ENCODE measurements at places on chromosomes 4 and X.

- no peak for DNase-seq
These were observed 2062.4 kb downstream of the ARAP2 start for GRCh38 chr4:34181891-34182290.

GRCh38 chr4:92128676-92129075 is 175.1 kb upstream of the GRID2 start:
- DNase-seq, result no peak

DNA sequence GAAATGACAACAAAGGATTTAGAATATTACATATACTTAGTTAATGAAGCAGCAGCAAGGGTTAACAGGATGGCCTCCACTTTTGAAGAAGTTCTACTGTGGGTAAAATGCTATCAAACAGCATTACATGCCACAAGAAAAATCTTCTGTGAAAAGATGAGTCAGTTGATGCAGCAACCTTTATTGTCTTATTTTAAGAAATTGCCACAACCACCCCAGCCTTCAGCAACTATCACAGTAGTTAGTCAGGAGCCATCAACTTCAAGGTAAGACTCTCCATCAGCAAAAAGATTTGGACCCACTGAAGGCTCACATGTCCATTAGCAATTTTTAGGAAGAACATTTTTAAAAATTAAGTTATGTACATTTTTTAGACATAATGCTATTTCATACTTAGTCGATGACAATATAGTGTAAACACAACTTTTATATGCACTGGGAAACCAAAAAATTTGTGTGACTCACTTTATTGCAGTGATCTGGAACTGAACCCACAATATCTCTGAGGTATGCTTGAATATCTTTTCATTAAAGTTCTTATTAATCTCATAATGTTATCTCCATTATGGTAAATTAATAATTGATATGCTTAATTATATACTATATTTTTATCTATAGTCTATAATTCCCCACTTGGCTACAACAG is 81.2 kb downstream of the SPCS3 start:
- DNase-seq, result no peak

GRCh38 chrX:70046978-70047377 is 2.8 kb downstream of the AWAT2 start:
- no peak for DNase-seq

DNA sequence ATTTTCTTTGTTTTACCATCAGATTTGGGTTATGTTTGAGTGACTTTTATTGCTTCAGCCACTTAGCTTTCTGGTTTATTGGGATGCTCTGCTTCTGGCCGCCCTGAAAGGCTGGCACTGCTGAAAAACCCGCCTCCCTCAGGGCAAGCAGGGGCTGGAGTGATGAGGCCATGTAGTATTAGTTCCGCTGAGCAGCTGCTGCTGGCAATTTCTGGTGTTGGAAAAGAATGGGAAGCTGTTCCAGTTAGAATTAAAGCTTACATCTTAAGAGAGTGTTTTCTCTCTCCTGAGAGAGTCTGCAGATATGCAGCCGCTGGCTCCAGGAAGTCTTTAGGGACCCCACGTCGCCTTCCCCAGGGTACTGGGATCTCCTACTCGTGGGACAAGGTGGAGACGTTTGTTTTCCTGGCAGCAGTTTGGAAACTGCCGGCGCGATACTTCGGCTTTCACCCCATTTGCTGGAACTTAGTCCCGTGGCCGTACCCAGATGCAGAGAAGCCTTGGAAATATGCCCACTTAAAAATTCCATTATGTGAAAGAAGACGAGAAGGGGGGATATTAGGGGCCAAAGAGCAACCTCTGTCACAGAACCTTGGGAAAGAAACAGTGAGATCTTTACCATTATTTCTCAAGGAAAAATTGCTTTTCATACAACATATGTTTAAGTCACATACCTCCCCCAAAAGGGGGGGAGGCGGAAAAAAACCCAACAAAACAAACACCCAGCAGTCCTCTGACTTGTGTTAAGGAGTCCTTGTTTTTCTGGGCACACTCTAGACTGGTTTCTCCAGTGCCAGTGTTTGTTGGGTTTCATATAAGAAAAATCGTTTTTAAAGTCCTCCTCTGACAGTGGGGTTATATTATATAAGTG is 72.6 kb downstream of the TMEM131L start:
- DNase-seq, result no peak
